ENCODE measurements at places on chromosomes 12 and 14.

GRCh38 chr14:47676315-47676617 is 861 bp upstream of the MDGA2 start:
- DNase-seq: no peak

DNA sequence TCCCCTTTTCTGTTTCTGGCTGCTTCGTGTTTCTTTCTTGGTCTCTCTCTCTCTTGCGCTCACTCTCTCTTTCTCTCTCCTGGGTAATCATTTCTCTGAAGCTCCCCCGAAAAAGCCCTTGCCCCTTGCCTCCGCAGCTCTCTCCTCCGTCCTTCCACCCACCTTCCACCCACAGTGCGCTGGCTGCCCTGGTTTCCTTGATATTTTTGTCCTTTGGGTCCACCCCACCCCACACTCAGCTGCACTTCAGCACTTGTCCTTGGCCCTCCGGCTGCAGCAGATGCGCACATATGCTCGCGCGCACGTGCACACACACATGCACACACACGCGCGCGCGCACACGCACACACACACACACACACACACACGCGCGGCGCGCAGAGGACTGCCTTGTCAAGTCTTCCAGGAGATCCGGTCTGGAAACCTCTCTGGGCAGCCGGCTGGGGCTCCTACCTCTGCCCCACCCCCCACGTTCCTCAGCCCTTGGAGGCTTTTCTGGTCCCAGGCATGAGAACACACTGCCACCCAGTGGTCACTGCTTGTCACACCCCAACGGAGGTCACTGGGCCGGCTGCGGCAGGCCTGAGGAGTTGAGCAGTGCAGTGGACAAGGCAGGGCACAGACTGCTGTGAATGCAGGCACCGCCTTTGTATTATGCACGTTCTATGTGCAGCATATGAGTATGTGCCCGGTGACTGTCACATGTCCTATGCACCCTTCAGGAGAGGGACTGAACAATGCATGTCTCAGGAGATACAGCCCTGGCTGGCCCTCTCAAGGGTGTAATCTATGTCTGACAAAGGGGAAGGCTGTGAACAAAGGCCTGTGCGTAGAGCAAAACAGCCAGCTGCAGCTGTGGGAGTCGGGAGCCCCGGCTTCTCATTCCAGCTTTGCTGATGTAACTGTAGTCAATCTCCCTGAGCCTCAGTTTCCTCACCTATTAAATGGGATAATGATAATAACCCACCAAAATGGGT is 6.5 kb downstream of the LAG3 start:
- peak; percentile 85 for DNase-seq

- DNase-seq: no peak
These were observed 22.4 kb upstream of the LRRC10 start for GRCh38 chr12:69633061-69633460.

DNA sequence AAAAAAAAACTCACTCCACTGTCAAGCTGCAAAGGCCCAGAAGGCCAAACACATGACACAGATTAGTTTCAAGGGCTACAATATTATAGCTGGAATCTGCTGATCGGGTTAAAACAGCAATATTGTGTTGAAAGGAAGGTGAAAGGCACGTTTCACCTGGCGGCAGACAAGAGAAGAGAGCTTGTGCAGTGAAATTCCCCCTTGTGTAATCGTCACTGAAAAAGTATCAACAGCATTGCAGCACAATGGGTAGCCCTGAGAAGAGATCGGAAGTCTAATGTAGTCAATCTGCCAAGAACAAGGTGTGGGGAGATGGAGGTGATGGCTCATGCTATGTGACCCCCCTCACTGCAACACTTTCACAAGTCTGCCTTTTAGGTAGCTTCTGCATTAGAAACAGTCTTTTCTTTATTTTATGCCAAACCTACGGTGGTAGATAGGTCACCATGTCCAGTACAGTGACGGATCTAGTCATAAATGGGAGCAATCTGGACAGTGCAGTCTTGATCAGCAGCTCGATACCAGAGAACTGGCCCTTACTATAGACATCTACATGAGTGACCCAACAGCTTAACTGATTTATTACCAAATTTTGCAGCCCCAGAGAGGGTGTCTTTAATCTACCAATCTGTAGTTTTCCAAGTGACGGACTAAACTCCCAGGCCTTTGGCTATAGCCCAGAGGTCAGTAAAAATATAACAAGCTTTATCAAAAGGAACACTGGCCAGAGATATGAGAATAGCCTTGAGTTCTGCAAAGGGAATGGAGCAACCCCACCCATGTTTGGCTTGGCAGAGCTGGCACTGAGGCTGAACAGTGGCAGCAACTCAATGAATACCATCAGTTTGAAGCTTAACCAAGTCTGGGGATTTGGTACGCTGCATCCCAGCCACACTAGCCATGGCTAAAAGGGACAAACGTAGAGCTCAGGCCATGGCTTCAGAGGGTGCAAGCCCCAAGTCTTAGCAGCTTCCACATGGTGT is 35.4 kb downstream of the SPTSSA start:
- no peak for DNase-seq

DNA sequence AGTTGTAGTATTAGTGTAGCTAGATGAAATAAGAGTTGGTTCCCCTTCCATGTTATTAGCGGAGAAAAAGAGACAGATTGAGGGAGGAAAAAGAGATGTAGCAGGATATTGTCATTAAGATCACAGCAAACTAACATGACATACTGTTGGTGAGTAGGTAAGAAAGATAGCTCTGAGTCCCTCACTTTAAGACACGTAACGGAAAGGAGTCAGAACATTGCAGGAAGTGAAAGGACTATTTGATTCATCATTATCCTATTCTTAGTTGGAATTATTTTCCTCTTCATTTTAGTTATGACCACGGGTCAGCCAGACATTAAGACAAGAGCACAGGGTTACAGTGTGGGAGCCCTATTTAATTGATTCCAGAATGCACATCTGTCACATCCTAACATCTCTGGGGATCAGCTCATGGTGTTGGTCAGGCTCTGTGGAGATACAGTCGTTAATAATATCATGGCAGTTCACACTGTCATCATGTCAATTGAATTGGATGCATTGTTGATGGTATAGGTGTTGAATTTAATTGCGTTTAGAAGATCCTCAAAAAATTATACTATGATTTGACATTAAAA is 55.0 kb downstream of the TMX1 start:
- DNase-seq: no peak

DNA sequence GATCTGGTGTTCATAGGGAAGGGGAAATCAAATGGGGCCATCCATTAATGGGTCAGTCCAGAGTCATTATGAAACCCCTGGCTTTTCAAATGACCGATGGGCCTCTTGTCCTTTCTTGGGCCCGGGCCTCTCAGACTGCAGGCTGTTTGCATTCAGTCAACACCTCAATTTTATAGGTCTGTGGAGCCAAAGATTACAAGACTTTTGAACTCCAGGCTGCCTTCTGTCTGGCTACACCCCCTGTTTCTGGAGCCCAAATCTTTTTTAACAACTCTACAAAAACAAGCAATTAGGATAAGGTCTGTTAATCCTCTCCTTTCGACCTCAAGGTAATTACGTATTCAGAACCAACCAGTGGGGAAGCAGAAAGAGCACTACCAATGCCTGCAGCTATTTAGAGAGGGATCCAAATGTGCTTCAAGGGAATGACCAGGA is 35.6 kb downstream of the DUSP6 start:
- DNase-seq: no peak

GRCh38 chr12:4506870-4507269 is 31.8 kb upstream of the RAD51AP1 start:
- no peak for DNase-seq
